ENCODE measurements at places on chromosomes 3 and 15.

- no peak for DNase-seq
Observed at GRCh38 chr3:142910280-142910679, 21.4 kb upstream of the PCOLCE2 start.

- peak; percentile 92 for DNase-seq
Observed at GRCh38 chr3:116155841-116156240, 289.4 kb downstream of the LSAMP start.

DNA sequence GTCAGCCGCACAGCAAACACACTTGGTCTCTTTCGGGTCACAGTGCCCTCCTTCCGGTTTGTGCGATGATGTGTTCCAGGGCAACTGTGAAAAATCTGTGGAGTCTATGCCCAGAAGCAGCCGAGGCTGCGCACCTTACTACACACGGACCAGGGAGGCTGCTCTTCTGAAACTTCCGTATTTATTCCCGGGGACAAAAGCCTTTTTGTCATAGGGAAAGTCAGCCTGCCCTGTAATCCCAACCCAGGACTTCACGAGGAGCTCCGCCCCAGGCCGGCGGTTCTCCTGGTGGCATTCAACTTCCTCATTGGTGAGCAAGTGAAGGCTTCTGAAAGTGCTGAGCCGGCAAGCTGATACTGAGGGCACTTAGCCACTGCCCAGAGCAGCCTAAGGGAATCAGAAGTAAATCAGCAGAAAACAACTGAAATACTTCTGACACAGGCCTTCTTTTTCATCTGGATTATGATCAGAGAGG is 126.5 kb downstream of the FMN1 start:
- DNase-seq = no peak

DNA sequence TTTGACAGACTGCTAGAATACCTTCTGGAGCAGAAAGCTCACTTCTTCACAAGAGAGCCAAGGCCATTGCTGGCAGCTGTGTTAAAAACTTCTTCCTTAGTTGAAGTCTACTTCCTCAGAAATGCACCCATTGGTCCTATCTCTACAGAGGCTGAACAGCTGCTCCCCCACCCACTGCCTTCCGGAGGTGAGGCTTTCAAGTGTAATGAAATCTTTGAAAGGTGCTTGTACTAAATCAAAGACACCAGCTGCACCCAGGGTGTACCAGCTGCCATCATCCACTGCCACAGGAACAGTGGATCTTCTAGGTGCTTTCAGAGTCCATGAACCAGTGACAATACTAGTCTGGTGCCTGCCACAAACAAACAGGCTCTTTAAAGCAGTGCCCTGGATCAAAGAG is 26.4 kb upstream of the HERC1 start:
- DNase-seq = peak; percentile 91

DNA sequence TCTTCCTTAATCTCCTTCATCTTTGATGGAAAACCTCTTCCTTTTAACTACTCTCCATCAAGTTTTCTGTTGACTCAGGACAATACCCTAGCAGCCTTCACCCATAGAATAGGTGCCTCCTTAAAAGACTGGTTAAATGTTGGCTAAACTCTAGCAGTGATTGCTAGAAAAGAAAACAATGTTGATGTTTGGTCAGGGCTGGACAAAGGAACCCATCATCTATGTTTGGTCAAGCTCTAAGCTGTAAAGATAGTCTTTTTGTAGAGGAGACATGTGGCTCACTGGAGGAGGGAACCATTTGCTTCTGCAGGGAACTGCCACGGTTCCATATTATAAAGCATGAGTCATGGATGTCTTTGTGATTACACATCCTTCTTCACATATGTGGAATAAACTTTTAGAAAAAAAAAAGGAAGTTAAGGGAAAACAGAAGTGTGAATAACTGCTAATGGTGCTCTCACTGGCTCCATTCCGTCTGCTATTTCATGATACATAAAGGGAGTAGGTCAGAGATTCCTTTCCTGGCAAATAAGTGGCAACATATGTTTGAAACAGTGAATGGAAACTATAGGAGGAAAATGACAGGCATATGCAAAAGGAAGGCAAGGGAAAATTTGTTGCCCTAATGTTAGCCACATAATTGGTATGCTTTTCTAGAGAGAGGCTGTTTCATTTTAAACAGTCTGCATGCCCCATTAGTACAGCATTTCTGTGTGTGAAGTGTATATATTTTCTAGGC is 78.2 kb downstream of the CMSS1 start:
- DNase-seq = peak; percentile 36

All from NCI-H2171 treated with DMSO at 0.1 percent for 48 hours (cell line).